ENCODE measurements at places on chromosomes 4 and X.

DNA sequence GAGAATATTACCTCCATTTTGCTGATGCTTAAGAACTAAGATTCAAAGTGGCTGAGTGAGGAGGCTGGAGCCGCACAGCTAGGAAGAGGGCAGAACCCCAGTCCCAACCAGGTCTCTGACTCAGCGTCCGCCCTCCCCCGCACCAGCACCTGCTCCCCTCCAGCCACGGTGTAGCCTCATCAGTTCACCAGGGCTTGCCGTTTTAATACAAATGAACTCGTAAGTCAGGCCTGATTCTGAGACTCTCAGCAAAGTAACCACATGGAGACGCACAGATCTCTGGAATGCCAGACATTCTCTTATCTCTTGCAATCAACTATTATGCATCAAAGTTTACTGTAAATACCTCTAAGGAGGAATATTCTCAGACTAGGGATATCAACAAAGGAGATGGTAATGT is 52.4 kb downstream of the ENPP6 start:
- no peak for DNase-seq

- no peak for DNase-seq
Observed at GRCh38 chrX:46803140-46803539, 33.7 kb upstream of the RP2 start.

DNA sequence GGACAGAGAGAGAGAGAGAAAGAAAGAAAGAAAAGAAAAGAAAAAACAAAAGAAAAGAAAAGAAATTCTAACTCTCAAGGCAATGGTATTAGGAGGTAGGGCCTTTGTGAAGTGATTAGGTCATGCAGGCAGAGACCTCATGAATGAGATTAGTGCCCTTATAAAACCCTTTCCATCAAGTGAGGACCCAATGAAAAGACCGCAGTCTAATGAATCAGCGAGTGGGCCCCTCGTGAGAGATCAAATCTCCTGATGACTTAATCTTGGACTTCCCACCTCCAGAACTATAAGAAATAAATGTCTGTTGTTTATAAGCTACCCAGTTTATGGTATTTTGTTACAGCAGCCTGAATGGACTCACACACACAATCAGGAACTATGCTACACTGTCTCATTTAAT is 16.9 kb downstream of the AASDH start:
- no peak for DNase-seq

DNA sequence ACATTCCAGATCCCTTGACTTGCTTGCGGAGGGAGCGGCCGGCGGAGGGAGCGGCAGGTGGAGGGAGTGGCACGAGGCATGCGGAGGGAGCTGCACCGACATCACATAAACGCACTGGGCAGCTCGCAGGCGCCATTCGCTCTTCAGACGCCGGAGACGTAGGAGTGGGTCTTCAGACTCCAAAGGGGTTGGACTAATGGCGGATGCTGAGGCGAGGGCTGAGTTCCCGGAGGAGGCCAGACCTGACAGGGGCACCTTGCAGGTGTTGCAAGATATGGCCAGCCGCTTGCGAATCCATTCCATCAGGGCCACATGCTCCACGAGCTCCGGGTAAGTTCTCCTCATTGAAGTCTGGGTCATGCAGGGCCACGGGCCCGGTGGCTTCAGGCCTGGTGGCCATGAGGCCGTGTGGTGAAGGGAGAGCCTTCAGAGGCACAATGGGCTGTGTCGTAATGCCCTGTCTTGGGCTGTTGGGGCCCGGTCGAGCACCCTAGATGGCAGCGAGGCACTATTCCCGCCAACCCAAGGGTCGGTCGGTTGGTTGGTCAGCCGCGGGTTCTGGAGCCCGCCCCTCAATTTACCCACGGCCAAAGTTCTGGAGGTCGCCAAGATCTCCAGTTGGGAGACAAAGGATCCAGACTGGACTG is at the start of gene TKTL1:
Gene TKTL1, plus strand, starts transcription at position 132 of the 647 bp plus-strand sequence. Its CDS starts 65 bp downstream, at position 197.
- DNase-seq, result no peak

GRCh38 chrX:12383196-12383595 is 244.9 kb downstream of the FRMPD4 start:
- DNase-seq, result no peak

GRCh38 chr4:72768364-72768763 is 199.3 kb upstream of the ADAMTS3 start:
- no peak for DNase-seq

- no peak for DNase-seq
Observed at GRCh38 chr4:83150653-83151330, 36.3 kb upstream of the PLAC8 start.

DNA sequence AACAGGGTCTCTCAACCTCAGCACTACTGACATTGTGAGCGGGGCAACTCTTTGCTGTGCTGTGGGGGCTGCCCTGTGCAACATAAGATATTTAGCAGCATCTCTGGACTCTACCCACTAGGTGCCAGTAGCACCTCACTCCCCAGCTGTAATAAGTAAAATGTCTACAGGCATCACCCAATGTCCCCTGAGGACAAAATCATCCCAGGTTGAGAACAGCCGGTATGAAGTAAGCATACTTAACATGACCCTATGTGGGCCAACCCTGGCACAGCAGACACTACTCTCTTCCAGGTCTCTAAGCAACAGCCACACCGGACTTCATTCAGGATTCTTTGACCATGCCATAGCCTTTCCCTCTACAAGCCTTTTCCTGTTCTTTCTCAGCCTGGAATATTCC is 10.5 kb upstream of the MGST2 start:
- DNase-seq, result no peak

DNA sequence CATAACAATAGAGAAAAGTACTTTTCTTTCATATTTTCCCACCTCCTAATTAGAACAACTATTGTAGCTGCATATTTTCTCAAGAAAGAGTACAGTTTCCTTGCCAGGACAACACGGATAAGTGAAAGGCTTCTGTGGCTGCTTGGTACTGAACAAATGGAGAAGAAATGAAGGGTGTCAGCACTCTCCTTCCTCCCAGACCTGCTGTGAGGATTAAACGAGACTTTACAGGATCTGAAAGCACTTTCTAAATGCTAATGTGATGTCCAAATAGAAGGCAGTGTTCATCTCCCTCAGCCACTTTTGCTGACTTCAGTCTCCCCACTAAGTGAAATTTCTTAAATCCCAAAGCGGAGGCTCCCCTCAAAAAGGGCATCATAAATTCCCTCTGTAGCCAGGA is 13.9 kb downstream of the NIPAL1 start:
- no peak for DNase-seq

DNA sequence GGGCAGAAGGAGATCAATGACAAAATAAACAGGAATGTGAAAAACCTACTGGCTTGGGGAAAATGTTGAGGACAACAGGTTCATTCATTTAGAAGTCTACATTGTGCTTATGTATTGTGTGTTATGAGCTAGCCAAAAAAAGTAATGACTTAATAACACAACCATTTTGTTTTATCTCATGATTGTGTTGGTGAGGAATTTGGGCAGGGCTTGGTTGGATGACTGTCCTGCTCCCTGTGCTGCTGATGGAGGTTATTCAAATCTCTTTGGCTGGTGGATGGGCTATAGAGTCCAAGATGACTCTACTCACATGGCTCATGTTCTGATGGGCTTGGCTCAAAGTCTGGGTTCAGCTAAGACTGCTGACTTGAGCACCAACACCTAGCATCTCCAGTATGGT is 116.3 kb downstream of the HS3ST1 start:
- DNase-seq, result no peak

- DNase-seq, result no peak
Observed at GRCh38 chr4:14267373-14268060, 640.0 kb upstream of the BOD1L1 start.

- DNase-seq, result no peak
Observed at GRCh38 chrX:13476384-13476783, 93.0 kb upstream of the EGFL6 start.

DNA sequence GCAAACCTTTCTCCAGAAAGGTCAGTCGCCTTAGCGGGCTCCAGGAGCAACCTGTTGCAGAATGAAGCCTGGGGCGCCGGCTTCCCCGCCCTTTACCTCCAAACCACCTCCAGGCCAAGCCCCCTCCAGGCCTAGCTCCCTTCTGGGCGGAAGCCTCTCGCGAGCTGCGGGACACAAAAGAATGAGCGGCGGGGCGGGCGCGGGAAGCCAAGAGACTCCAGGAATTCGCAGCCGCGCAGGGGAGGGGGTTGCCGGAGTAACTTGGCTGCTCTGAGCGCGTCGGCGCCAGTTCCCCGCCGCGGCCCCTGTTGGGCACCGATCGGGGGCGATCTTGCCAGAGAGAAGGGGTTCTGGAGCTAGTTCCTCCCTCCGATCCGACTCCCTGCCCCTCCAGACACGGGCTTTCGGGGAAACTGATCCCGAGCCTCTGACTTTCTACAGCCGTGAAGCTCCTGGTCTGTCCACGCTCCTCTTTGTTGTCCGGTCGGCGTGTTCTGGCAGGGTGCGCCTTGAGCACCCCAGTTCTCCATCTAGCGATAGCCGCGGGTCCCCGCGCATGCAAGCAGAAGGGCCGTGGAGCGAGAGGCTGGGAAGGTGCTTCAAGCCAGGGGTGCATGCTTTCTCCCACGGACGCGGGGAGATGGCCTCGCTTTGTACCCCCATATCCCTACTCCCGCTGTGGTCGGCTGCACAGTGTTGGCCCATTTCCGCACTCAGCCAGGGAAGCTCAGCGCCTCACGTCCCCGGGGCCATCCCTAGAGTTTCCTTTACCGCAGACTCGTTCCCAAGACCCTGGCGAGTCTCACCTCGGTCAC is 1.2 kb downstream of the PROM1 start:
- no peak for DNase-seq

DNA sequence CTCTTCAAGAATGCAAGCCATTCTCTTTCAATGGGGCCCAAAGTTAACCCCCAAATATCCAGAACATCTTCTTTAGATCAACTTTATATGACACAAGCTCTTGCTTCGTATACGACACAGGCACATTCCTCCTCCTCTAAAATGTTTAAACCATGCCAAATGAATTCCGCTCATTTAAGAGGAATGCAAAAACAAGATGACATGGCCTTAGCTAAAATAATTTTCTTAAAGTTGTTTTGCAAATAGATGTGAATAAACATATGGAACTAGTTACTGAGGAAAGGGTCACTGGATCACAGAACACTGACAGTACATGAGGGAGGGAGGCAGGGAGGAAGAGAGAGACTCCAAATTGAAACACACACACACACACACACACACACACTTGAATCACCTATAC is 97.4 kb downstream of the RASL11B start:
- DNase-seq, result no peak

DNA sequence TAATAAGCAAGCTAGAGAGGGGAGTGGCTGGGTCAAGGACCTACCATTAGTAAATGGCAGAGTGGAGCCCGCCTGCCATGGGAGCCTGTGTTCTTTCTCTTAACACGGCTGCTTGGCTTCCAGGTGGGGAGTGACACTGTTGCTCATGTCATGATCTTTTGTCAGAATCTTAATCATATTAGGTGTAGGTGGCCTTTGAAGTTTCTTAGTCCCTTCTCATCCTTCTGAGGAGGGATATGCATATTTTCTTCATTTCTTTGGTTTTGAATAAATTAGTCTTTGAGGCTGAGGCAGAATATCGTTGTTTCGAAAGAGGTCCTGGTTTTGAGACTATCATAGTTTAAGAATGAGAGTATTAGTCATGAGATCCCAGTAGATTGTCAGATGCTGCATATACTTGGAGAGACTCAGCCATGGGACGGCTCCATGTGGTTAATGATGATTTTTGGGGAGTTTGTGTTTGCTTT is 28.9 kb downstream of the SNX25 start:
- no peak for DNase-seq

- DNase-seq, result no peak
Observed at GRCh38 chrX:118872102-118872566, 48.5 kb downstream of the ZCCHC12 start.

- no peak for DNase-seq
Observed at GRCh38 chr4:36111172-36111571, 133.1 kb downstream of the ARAP2 start.

DNA sequence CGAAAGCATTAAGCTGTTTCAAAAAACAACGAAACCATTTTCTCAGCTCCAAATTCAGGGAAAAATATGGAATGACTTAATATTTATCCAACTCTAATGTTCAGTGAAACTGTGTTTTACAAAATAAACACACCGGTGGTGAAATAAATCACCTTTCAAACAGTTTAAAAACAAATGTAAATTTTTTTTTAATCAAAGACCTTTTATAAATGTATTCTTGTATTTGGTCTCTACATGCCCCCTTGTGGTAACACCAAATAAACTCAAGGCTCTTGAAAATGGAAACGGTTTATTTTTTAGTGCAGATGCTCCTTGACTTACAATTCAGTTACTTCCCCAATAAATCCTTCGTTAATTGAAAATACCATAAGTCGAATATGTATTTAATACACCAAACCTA is 45.8 kb upstream of the ITM2A start:
- peak; percentile 61 for DNase-seq

GRCh38 chr4:36551697-36552214 is 270.3 kb downstream of the DTHD1 start:
- no peak for DNase-seq

- no peak for DNase-seq
Observed at GRCh38 chrX:153983321-153983801, 10.8 kb downstream of the TMEM187 start.

DNA sequence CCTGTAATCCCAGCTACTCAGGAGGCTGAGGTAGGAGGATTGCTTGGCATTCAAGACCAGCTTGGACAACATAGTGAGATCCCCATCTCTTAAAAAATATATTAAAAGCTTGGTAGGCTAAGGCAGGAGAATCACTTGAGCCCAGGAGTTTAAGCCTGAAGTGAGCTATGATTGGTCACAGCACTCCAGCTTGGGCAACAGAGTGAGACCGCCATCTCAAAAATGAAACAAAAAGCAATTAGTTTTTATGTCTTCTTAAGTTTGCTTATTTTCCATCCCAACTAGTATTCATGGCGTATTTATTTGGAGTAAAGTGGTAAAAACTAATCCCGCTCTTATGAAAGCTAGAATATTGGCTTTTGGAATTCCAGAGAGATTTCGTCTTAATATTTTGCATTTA is 25.4 kb upstream of the PDE5A start:
- peak; percentile 57 for DNase-seq

- no peak for DNase-seq
Observed at GRCh38 chrX:132294192-132294591, 74.9 kb upstream of the RAP2C start.

- no peak for DNase-seq
Observed at GRCh38 chr4:85565761-85566480, 91.0 kb downstream of the ARHGAP24 start.

- DNase-seq, result no peak
Observed at GRCh38 chr4:26723216-26723615, 137.4 kb upstream of the STIM2 start.

- DNase-seq, result no peak
Observed at GRCh38 chrX:70134116-70134477, 850 bp downstream of the IGBP1 start.

GRCh38 chrX:2220829-2221567 is 279.8 kb downstream of the DHRSX start:
- DNase-seq, result no peak
